Esophagus squamous epithelium (tissue), 5 donors: ENCODE measurements at places on chromosomes 2 and 18.

DNA sequence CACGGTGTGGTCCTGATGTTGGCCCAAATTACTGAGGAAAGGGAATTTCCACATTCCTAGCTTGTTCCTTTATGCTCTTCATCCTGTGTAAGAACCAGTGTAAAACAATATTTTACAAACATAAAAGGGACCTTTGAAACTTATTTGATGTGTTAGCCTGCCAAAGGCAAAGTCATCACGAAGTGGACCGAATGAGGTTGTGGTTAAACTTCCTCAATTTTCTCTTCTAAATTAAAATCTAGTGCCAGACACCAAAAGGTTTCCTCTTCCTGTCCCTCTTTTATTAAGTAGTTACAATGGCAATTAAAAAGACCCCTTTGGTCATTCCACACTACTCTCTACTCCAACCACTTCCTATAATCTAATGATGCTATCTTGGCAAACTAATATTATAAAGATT, 279.8 kb downstream of the AFF3 start:
- H3K27me3 ChIP-seq: no peaks in the 10 kb centered on the region
- no peaks in the 10 kb centered on the region for H3K36me3 ChIP-seq
- H3K27ac ChIP-seq: no peak overlapping the region
- no peak overlapping the region for H3K4me3 ChIP-seq

- H3K36me3 ChIP-seq: no peaks in the 10 kb centered on the region
- H3K4me3 ChIP-seq: no peak overlapping the region
- H3K27ac ChIP-seq: no peak overlapping the region
- H3K4me1 ChIP-seq: no peaks in the 10 kb centered on the region
- DNase-seq: no peak
- no peaks in the 10 kb centered on the region for H3K27me3 ChIP-seq
These were observed 103.1 kb downstream of the INO80D start for GRCh38 chr2:205982776-205983327.

DNA sequence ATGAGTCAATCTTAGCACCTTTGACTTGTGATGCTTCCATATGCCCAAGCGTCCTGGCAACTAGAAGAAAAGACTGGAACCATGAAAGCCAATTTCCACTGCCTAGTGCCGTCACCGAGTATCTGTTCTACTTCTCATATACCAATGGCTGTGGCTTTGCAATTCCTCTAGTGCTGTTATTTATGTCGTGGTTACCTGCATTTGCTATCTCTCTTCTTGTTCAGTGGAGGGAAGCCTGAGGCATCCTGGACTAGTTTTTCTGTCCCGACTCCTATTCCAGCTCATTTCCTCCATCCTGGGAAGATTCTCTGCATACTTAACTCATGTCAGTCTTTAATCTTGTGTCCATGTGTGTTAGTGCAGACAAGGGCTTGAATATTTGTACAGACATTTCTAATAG, 117.9 kb downstream of the FEZ2 start:
- no peaks in the 10 kb centered on the region for H3K27me3 ChIP-seq
- H3K27ac ChIP-seq: no peak overlapping the region
- H3K4me3 ChIP-seq: no peak overlapping the region
- peaks cover 24% of the 10 kb centered on the region for H3K4me1 ChIP-seq
- DNase-seq: no peak

- no peak overlapping the region for H3K27ac ChIP-seq
- H3K4me1 ChIP-seq: no peaks in the 10 kb centered on the region
- H3K36me3 ChIP-seq: no peaks in the 10 kb centered on the region
- H3K27me3 ChIP-seq: no peaks in the 10 kb centered on the region
These were observed 24.6 kb downstream of the CD302 start for GRCh38 chr2:159773426-159773825.

DNA sequence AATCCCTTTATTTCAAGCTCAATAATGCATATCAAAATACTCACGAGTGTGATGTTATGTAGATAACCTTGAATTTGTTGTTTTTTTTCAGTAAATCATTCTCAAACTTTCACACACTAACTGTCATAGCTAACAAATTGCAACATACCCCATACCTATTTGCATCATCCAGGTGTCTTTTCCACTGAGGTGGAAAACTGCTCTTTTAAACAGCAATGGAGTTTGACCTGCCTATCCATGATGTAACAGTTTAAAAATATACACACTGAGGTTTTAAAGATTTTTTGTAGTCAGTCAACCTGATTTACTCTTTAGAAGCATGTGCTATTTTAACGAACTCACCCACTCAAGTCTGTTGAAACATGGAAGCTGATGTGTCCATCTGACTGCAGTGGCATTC, 298.7 kb downstream of the RND3 start:
- H3K27me3 ChIP-seq: no peaks in the 10 kb centered on the region
- DNase-seq: no peak
- no peaks in the 10 kb centered on the region for H3K36me3 ChIP-seq

GRCh38 chr18:39872651-39873050, 2082.4 kb upstream of the PIK3C3 start:
- H3K4me1 ChIP-seq: no peaks in the 10 kb centered on the region
- DNase-seq: no peak
- H3K27me3 ChIP-seq: no peaks in the 10 kb centered on the region
- H3K27ac ChIP-seq: no peak overlapping the region
- no peak overlapping the region for H3K4me3 ChIP-seq

- no peak overlapping the region for H3K27ac ChIP-seq
- no peak for DNase-seq
- no peaks in the 10 kb centered on the region for H3K27me3 ChIP-seq
- no peaks in the 10 kb centered on the region for H3K36me3 ChIP-seq
These were observed 3.6 kb downstream of the CRYGB start for GRCh38 chr2:208142240-208142924.

DNA sequence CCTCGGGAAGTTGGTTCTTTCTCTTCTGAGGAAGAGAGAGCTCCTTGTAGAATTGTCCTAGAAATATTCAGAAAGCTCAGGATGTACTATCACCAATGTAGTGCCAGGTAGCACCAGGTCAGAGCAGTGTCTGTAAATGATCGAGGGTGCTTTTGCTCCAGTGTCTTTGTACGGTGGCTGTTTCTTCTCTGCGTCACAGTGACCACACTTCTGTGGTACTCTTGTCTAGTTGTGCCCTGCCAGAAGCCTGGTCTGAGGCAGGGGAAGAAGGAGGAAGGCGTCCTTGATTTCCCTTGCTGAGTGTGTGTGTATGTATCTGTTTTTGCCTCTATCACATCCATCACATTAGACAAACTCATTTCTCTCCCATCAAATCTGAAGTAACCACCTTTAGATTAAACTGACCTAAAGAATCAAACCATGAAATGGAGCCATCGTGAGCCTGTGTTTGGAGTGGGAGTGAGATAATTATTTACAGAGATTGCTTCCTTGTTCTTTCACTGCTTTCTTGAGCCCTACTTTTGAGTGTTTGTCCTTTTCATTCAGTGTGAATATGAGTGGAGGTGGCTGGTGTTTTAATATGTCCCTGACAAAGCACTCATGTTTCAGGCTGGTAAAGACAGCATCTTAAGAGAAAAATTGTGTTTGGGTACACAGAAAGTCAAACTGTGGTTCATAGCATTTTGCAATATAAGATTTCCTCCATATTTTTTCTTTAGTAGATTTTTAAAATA, 97.2 kb downstream of the ACOXL start:
- H3K4me3 ChIP-seq: no peak overlapping the region
- no peak overlapping the region for H3K27ac ChIP-seq
- no peak for DNase-seq
- no peaks in the 10 kb centered on the region for H3K4me1 ChIP-seq
- no peaks in the 10 kb centered on the region for H3K27me3 ChIP-seq
- H3K36me3 ChIP-seq: no peaks in the 10 kb centered on the region

DNA sequence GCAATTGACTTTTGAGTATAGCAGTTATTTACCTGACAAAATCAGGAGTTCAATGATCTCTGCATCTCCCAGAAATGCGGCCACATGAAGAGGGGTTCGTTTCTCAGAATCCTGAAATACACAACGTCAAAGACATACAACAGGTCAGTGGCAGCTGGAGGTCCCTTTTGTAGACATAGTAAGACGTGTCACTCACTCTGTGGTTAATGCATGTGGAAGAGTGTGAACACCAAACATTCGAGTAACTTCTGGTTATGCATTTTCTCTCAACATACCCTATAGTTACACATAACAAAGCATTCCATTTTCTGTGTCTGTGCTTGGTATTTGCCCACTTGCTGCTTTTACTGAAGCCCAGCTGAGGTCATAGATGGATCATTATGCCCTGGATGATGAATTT, 163.6 kb downstream of the ANKRD44 start:
- H3K4me1 ChIP-seq: peaks cover 5% of the 10 kb centered on the region
- no peak overlapping the region for H3K4me3 ChIP-seq
- H3K27ac ChIP-seq: no peak overlapping the region

GRCh38 chr2:153622285-153622684, 143.7 kb upstream of the RPRM start:
- no peak for DNase-seq
- H3K4me1 ChIP-seq: no peaks in the 10 kb centered on the region
- H3K27ac ChIP-seq: no peak overlapping the region
- no peaks in the 10 kb centered on the region for H3K27me3 ChIP-seq
- no peaks in the 10 kb centered on the region for H3K36me3 ChIP-seq

GRCh38 chr18:9905401-9905922, 8.4 kb upstream of the VAPA start:
- DNase-seq: no peak
- no peaks in the 10 kb centered on the region for H3K4me1 ChIP-seq
- H3K4me3 ChIP-seq: no peak overlapping the region
- H3K36me3 ChIP-seq: no peaks in the 10 kb centered on the region
- H3K27me3 ChIP-seq: no peaks in the 10 kb centered on the region
